ENCODE measurements at places on chromosomes 6 and 20.

- DNase-seq: no peak
Observed at GRCh38 chr20:57790176-57790575, 80.4 kb upstream of the PMEPA1 start.

- peak; percentile 98 for DNase-seq
Observed at GRCh38 chr20:31704225-31705119, 18.2 kb downstream of the BCL2L1 start.

GRCh38 chr20:48807586-48808381, 20.0 kb downstream of the PREX1 start:
- DNase-seq: no peak

- no peak for DNase-seq
Observed at GRCh38 chr6:107560657-107561056, 70.7 kb downstream of the SOBP start.

GRCh38 chr6:100258752-100259151, 206.0 kb downstream of the SIM1 start:
- DNase-seq: no peak

GRCh38 chr6:137320271-137320670, 101.1 kb upstream of the IFNGR1 start:
- DNase-seq: no peak

DNA sequence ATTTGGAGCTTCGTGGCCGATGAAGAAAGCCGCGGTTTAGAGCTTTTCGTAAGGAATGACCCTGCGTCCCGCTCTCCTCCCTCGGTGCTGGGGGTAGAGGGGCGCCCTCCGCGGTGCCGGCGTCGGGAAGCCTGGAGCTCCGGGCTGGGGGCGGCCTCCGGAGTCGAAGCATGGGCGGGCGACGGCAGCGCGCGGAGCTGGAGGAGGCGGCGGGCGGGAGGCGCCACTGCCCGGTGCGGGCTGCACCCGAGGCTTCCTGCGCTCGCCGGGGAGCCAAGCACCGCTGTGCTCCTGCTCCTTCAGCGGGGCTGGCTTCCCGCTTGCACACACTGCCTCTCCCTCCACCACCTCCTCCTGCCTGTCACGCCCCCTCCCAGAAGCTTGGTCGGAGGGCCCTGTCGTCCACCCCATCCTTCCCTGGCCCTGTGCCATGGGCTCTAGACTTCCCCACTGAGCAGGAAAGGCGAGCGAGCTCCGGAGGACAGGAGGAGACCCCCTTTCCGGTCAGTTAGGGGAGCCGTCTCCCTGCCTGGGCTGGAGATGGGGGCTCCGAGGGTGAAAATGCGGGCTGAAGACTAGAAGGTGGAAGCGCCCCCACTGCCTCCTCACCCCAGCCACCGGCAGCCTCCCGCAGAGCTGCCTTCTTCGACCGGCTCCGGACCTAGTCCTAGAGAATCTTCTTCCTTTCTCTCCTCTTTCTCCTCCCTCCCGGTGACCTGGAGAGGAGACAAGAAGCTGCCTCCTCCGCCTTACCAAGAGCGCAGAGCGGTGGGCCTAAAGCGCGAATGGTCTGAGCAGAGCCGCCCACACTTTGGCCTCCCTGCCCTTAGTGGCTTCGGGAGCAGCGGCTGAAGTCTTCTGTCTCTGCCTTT, 1.8 kb downstream of the CDH4 start:
- no peak for DNase-seq

All from PC-3 (cell line).